ENCODE measurements at places on chromosomes 3 and 15. TPM values are rescaled to one million over a fixed set of nuclear protein-coding genes. Genes with fewer than 3 reads are reported as not detected.

DNA sequence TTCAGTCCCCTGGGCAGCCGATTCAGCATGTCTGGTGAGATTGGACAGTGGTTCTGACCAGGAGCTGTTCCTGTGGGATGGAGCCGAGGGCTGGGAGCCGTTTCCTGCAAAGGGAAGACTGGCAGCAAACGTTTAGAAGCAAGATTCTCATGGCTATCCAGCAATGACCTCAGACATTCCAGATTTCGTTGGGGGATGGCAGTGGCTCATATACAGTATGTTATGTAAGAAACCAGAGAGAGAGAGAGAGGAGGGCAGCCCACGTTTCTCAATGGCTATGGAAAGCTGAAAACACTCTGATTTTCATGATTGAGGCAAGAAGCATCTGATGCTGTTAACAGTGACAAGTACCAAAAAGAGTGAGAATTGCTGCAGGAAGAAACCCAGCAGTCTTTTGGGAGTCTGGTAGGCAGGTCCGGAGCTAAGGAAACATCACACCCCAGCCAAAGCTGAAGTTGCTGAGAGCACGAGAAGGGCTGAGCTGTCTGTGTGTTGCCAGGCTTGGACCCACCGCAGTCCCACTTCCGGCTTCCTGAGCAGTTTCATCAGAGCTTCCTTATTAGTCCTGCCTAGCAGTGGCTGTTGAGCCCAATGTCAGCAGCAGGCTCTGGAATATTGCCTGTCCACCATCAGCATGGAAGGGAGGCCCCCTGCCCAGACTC, 25.6 kb upstream of the VPS8 start:
- no peak for DNase-seq

DNA sequence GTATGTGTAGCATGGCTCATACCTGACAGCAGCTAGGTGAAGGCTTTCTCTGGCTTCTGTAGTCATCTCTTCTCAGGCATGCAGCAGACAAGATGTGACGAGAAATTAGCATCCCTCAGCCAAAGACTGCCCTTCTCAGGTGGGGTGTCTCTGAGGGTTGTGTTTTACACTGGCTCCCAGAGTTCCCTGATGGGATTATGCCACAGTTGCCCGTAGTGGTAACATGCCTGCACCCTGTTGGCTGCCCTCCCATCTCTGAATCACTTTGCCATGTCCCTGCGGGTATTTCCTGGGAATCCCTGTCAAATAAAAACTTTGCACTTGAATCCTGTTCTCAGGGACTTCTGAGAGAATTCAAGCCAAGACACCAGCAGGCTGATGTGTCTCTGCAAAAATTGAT, 70.5 kb downstream of the LRTM1 start:
- no peak for DNase-seq

- DNase-seq: no peak
Observed at GRCh38 chr3:139716908-139717485, 39.2 kb upstream of the NMNAT3 start.

- DNase-seq: no peak
Observed at GRCh38 chr15:62532367-62532766, 367.3 kb upstream of the C2CD4B start.

- DNase-seq: no peak
Observed at GRCh38 chr3:48826451-48826850, 21.2 kb downstream of the PRKAR2A start.

- DNase-seq: no peak
Observed at GRCh38 chr3:195094191-195094921, 176.6 kb downstream of the XXYLT1 start.

- no peak for DNase-seq
Observed at GRCh38 chr15:37246856-37247255, 146.5 kb upstream of the MEIS2 start.

- no peak for DNase-seq
Observed at GRCh38 chr3:58994746-58995330, 55.0 kb downstream of the CFAP20DC start.

The MLF1 gene
- total RNA-seq: 9.8 TPM

- DNase-seq: no peak
Observed at GRCh38 chr3:25386686-25387255, 41.3 kb upstream of the RARB start.

DNA sequence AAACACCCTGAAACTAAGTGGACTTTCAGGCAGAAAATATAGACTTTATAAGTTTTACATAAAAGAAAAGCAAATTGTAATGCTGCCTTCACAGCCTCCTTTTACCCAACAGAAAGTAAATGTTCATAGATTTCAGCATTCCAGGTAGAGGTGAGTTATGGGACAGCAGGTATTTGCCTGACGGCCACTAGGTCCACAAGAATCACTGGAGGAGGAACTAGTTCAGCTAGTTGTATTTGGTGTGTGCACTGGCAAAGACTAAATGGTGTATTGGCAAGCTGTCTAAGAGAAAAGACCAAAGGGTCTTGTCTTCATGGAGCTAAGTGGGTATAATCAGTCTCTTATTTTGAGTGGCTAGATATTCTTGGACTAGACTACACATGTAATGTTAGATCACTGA, 34.2 kb downstream of the ZNF654 start:
- DNase-seq: no peak

- no peak for DNase-seq
Observed at GRCh38 chr3:152682477-152682876, 152.5 kb upstream of the P2RY1 start.

DNA sequence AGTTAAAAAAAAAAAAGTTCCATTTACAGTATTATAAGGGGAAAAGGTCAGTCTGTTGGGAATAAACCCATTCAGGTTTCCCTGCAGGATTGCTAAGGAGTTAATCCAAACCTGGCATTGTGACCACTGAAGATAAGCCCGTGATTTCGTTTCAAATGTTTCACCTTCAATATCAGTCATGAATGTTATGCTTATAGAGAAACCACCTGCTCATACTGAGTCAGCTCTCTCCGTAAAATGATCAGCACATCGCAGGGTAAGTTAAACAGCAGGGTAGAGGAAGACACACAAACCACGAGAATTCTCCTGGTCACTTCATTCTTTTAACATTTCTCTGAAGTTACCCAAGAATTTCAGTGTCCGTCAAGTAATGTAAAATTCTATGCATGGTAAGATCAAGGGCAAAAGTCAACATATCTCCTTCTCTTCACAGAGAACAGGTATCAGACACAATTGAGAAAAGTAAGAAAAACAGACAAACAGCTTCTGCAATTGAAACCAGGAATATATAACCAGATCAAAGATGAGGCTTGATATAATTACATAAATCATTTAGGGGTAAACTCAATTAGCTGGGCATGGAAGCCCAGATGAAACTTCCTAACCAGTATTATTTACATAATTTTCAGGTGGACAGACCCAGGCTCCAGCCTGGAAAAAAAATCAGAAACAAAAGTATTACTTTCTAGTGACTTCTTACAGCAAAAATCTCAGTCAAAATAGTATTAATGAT, 67.6 kb upstream of the ARHGEF3 start:
- DNase-seq: no peak

- DNase-seq: no peak
Observed at GRCh38 chr3:70646635-70647034, 334.2 kb upstream of the MDFIC2 start.

- no peak for DNase-seq
Observed at GRCh38 chr3:102084704-102085103, 235.4 kb downstream of the NFKBIZ start.

DNA sequence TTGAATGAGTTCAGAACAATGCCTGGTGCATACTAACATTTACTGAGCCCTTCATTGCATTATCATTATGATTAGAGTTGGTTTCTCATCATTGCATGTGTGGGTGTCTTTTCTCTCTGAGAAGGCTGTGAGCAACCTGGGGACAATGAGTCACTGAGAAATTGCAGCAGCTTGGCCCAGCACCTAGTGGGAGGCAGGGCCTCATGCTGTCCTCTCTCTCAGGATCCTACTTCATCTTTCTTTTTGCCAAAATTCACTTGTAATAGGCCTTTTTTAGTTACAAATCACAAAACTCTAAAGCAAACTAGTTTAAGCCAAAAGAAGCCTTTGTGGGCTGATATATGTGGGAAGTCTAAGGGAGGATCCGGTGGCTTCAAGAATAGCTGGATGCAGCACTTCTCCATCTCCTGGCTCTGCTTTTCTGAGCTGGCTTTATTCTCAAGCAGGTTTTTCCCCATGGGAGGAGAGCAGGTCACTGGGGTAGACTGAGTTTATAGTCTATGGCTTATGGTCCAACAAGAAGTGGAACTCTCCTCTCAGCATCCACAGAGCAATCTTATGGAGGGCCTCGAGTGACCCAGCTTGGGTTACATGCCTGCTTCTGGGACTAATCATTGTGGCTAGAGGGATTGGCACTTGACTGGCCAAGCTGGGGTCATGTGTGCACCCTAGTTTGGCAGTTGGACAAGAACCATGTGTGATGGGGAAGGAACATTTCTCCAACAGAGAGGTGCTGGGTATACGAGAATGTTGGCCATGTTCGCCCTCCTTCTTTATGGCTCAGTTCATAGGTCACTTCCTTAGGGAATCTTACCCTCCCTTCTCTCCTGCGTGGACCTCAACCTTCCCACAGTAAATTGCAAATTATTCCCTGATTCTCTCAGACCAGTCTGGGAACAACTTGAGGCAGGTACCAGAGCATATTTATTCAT, 8.7 kb upstream of the CAMK1 start:
- no peak for DNase-seq

GRCh38 chr3:53131096-53131495, 861 bp upstream of the RFT1 start:
- no peak for DNase-seq

The PIGBOS1 gene
- total RNA-seq: 6.4 TPM

The BTLA gene
- total RNA-seq: 3.2 TPM

DNA sequence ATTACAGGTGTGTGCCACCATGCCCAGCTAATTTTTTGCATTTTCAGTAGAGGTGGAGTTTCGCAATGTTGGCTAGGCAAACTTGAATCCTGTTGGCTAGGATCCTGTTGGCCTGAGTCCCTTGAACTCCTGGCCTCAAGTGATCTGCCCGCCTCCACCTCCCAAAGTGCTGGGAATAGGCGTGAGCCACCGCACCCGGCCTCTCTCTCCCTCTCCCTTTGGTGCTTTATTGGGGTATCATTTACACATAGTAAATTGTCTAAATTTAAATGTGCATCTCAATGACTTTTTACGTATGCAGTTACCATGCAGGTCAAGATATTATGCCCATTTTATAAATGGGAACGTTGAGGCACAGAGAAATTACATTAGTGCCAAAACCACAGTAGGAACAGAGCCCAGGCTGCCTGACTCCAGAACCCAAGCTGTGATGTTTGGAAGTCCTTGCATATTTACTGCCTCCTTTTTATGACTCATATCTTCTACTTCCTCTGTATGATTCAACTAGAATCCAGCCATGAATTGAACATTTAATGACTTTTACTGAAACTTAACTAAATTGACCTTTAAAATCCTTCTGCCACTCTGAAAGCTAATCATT, 34.0 kb upstream of the RPP14 start:
- DNase-seq: no peak

DNA sequence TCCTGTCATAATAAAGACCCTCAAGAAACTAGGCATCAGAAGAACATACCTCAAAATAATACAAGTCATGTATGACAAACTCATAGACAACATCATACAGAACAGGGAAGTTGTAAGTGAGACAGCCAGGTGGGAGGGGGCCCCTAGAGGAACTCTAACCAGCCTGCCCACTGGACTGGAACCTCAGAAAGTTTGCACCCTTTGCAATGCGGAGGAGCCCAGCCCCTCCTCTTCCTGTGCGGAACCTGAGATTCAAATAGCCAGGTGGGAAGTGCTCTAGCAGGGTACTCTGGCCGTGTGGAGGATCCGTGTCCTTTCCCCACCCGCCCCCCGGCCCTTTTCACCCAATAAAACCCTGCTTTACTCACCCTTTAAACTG, 387.0 kb upstream of the CBLB start:
- no peak for DNase-seq

Data from vagina (tissue), 2 donors.